ENCODE measurements at places on chromosomes 5 and 9.

DNA sequence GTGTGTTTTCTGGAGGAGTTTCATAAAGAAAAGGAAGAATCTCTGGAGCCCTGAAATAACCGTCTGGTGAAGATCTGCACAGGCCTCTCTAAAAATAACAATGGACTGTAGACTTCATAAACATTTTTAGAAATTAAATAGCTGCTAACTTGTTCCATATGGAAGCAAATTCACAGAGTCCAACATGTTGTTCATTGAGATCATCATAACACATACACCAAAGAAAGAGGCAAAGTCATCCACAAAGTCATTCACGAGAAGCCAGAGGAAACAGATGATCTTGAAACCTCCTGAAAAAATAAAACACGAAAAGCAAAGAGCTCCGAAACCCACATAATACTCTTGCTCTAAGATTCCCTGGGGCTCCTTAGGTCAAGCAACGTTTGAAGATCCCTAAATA is 347.8 kb downstream of the EFNA5 start:
- no peak for DNase-seq

DNA sequence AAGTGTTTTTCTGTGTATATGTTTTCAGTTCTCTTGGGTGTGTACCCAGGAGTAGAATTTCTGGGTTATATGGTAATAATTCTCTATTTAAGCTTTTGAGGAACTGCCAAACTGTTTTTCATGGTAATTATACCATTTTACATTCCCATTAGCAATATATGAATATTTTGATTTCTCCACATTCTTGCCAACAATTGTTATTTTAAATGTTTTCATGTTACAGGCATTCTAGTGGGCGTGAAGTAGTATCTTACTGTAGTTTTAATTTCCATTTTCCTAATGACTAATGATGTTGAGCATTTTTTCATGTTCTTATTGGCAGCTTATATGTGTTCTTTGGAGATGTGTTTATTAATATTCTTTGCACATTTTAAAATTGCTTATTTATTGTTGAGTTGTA is 199.5 kb downstream of the FER start:
- DNase-seq, result no peak

DNA sequence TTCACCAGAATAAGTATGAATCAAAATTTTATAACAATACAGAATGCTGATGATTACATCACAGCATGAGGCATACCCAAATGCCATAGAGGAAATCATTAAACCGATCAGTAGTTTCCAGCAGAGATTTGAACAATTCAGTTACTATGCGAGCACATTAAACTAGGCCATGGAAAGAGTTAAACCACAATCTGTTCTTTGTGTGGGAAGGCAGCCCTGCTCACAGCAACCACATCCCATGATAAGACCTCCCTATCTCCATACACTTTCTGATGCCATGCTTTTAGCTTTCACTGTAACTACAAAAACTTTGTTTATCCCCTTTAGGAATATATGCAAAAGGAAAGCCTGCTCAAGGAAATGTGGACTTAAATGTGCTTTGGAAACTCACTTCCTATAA is 4.5 kb downstream of the NFIB start:
- no peak for DNase-seq

GRCh38 chr9:6109571-6109970 is 94.1 kb upstream of the RANBP6 start:
- no peak for DNase-seq

GRCh38 chr9:8278048-8278447 is 478.5 kb upstream of the DMAC1 start:
- no peak for DNase-seq

- DNase-seq, result no peak
Observed at GRCh38 chr5:21931116-21931515, 922.0 kb downstream of the CDH12 start.

DNA sequence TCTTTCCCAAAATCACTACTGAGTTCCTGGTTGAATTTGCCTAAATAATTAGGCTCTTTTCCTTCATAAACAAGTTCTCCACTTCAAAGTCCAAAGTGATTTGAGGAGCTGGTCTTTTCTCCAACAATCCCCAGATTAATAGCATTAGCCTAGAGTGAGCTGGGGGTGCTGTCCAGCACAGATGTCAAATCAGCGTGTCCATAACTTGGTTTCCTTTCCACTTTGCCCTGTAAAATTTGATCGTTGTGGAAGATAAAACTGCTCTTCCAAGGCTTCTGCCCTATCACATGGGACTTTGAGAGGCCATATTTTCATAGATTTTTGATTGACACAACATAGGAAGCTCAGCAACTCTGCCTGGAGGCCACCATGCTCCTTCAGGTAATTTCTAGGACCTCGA is 134.7 kb upstream of the RORB start:
- DNase-seq, result no peak

- DNase-seq, result no peak
Observed at GRCh38 chr5:23977997-23978396, 470.6 kb downstream of the PRDM9 start.

- no peak for DNase-seq
Observed at GRCh38 chr5:8752595-8752994, 793.3 kb downstream of the SEMA5A start.

GRCh38 chr5:3512361-3513095 is 83.1 kb upstream of the IRX1 start:
- no peak for DNase-seq
